Fibroblast of the aortic adventitia (primary cell): ENCODE measurements at places on chromosomes 6 and 20. TPM values are rescaled to one million over a fixed set of nuclear protein-coding genes. Genes with fewer than 3 reads are reported as not detected.

GRCh38 chr20:38651562-38651961 lies 50.0 kb downstream of the ARHGAP40 start:
- no peak for DNase-seq

Gene XKR7
- total RNA-seq: not detected in 2 replicates

Gene CLVS2
- not detected in 2 replicates for total RNA-seq

DNA sequence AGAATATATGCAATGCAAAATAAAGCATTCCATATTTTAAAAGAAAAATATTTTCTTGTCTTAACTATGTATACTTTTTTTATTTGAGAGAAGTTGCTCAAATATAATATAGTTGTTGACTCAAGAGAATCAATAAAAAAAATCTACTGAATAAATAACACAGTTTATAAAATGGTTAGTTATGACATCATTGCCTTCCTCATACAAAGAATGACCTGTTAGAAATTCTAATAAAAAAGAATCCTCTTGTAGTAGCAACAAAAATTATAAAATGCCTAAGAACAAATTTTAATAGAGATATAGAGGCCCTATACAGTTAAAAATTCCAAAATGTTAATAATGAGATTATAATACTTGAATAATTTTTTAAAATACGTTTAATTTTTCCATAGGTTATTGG lies 96.5 kb upstream of the AHI1 start:
- DNase-seq: no peak

Gene HAO1
- not detected in 2 replicates for total RNA-seq

GRCh38 chr6:166005401-166005943 lies 162.2 kb downstream of the TBXT start:
- peak; percentile 63 for DNase-seq

DNA sequence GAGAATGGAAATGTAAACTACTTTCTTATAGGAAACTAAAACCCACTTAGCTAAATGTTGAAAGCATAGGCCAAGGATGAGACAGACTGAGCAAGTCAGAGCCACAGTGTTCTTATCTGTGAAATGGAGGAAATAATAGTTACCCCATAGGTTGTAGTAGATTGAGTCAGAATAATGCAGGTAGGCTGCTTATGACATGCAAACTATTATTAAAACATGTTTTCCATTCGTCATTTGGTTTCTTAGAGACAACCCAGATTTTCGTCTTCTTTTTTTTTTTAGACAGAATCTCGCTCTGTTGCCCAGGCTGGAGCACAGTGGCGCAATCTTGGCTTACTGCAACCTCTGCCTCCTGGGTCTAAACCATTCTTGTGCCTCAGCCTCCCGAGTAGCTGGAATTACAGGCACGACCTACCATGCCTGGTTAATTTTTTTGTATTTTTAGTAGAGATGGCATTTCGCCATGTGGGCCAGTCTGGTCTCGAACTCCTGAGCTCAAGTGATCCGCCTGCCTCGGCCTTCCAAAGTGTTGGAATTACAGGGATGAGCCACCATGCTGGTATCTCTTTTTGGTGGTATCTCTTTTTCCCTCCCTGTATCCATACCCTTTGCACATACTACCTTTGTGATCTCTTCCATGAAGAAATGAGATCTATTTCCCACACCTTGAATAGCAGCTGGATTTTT lies 196.5 kb upstream of the ZNF217 start:
- no peak for DNase-seq

DNA sequence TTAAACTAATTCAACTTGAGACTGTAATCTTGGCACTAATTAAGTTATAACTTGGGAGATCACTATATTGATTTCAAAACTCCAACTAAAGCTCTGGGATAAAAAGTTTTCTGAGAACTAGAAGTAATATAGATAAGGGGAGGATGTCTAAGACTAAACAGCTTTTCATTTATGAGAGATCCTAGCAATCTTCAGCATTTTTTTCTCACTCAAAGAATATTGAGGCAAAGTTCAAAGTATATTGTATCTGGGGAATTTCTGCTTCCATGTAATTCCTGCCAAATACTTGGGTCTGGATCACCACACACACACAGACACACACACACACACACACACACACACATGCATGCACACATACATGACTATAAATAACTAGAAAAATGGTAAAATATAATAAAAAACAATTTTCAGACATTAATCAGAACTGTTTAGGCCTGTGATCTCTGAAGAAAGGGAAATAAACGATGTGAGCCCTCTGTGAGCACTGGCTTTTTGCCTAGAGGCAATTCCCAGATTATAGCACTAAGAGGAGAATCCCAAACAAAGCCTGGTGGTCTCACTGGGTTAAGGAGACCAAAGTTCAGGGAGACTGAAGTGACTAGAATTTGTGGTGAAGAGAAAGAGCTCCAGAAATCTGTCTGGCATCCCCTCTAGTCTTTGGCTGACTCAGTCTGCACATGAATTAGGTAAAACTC lies 92.8 kb downstream of the ADAT2 start:
- peak; percentile 34 for DNase-seq

- DNase-seq: peak; percentile 22
Observed at GRCh38 chr6:12174878-12175277, 115.3 kb upstream of the EDN1 start.
